Cardiac septum (tissue), 1 donor: ENCODE measurements at places on chromosomes 3 and 15.

DNA sequence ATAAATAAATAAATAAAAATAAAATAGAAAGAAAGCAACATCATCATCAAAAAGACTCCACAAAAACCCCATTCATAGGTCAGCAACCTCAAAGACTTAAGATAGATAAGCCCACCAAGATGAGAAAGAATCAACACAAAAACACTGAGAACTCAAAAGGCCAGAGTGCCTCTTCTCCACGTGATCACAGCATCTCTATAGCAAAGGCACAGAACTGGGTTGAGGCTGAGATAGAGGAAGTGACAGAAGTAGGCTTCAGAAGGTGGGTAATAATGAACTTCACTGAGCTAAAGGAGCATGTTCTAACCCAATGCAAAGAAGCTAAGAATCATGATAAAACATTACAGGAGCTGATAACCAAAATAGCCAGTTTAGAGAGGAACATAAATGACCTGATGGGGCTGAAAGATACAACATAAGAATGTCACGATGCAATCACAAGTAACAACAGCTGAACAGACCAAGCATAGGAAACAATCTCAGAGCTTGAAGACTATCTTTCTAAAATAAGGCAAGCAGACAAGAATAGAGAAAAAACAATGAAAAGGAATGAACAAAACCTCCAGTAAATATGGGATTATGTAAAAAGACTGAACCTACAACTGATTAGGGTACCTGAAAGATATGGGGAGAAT, 26.4 kb downstream of the GNB5 start:
- no peak for DNase-seq

- no peak for DNase-seq
Observed at GRCh38 chr3:59555593-59556315, 505.9 kb upstream of the CFAP20DC start.

DNA sequence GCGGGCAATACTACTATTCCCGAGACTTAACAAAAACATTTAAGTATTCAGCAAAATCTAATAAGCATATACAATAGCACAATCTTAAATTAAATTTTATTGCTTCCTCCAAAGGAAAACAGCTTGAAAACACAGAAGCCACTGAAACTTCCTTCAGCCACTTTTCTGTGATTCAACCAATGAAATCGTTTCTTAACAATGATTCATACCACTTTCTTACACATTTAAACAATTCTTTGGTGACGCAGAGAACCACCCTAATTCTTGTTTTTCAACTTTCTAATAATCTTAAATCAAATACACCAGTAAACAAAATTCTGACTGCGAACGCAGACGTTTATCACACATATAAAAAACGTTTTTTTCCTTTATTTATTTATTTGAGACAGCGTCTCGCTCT, 4.1 kb downstream of the TJP1 start:
- no peak for DNase-seq

DNA sequence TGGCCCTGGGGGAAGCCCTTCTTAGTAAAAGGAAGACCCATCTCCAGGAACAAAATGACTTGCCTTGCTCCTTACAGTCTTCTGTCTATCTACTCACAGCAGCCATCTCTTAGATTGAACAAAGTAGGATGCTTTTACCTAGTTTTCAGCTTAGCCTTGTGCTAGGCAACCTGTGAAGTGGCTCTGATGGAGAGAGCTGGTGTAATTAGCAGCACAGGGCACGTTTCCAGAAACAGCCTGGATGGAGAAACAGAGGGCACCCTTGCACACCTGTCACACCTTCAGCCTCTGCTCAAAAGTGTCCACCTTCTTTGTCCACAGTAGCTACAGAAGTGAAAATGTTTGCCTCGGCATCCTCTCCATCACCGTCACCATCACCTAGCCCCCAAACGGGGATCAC, 292.9 kb downstream of the RORA start:
- no peak for DNase-seq

DNA sequence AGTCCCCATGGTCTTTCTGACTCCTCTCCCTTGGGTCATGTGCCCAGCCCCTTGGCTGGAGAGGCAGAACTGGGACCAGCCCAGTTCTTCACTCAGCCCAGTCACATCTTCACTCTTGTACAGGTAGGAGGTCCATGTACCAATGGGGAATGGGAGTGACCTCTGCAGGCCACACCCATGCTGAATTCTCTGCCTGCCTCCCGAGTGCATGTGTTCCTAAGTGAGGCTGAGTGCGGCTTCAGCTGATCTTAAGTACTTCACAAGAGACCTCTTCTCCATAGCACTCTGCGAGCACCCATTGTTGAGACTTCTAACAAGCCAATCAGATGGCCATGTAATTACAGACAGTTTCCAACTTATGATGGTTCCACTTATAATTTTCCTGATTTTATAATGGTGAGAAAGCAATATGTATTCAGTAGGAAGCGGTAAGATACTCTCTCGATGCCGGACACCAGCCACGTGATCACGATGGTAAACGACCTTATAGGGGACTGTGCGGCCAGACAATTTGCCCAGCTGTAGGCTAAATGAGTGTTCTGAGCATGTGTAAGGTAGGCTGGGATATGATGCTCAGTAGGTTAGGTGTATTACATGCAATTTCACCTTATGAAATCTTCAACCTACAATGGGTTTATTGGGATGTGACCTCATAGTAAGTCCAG, 112.1 kb downstream of the KLF13 start:
- no peak for DNase-seq

- peak; percentile 64 for DNase-seq
Observed at GRCh38 chr3:14520967-14521366, 19.2 kb downstream of the GRIP2 start.

DNA sequence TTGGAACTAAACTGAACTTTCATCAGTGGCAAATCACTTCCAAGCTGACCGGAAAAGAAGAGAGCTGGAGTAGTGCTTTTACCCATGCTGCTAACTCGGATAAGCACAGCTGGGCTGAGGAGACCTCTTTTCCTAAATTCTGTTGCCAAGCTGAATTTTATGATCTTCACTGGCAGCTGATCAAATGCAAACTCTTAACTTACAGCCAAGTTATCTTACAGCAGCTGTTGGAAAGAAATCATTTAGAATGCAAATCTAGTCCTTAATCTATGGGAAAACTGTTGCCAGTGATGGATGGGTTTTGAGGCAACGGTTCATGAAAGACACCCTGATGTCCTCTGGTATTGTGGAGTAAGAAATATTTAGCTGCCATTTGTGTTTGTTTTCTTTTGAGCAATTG, 216.5 kb downstream of the ZNF385D start:
- no peak for DNase-seq

DNA sequence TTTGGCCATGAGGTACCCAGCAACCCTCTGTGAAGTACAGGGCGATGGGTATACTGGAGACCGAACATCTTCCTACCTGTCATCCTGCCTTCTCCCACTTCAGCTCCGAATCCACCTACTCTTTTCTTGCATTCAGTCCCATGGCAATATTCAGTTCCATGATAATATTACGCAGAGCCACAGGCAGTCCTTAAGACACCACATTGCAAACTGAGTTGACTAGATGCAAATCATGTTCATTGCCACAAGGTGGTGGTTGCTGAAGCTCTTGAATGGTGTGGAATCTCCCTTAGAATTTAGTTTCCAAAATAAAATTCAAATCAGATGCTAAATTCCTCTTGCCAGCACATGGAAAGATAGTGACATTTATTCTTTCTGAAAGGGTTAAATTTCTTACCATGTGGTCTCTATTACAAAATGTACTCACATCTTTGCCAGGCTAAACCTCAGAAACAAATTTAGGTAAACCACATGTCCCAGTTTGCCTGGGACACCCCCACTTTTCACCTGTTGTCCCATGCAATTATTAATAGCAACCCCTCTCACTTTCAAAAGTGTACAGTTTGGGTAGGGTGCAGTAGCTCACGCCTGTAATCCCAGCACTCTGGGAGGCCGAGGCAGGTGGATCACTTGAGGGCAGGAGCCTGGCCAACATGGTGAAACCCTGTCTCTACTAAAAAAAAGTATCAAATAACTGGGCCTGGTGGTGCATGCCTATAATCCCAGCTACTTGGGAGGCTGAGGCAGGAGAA, 1.7 kb upstream of the NME9 start:
- no peak for DNase-seq

- no peak for DNase-seq
Observed at GRCh38 chr3:59609657-59610348, 560.0 kb upstream of the CFAP20DC start.

DNA sequence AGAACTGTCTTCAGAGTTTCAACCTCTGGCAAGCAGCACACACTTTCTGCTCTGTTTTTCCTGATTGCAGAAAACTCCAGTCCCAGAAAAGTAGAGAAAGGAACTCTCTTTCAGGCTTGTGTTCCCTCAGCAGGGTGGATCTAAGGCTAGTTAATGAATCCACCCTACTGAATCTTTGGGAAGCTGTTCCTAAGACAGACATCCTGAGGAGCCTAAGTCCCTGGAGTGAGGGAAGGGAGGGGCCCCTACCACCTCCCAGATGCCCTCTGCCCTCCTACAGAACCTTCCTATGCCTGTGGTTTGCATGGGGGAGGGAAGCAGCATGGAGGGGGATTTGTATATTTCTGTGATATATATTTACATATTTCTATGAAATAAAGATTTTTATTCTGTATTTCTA, 124.4 kb downstream of the ANO10 start:
- DNase-seq: no peak

DNA sequence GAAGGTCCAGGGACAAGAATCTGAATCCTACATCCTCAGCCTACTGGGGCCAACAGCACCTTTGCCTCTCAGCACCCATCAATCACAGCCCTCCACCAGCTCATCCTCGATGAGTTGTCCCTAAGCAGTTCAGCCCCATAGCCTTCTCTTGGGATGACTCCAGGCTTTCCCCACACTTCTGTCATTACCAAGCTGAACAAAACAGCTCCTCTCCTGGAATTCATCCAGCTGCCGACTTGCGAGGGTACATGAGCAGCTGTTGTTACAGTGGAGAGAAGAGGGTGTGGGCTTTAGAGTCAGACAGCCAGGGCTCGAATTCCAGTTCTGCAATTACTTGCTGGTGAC, 69.0 kb upstream of the THBS1 start:
- no peak for DNase-seq

DNA sequence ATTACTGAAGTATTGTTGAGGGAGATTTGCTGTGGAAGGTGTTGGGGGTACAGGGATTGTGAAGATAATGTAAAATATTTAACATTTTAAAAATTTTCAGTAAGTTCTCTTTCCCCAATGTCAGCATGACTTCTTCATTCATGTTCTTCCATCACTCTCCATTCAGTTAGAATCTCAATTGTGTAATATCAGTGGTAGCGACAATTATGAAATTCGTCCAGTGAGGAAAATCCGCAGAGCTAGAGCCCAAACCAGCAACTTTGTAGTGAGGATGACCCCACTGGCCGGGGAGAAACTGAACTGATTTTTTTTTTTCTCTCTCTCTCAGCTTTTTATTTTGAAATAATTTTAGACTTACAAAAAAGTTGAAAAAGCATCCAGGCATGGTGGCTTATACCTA, 171.7 kb downstream of the PGPEP1L start:
- no peak for DNase-seq

DNA sequence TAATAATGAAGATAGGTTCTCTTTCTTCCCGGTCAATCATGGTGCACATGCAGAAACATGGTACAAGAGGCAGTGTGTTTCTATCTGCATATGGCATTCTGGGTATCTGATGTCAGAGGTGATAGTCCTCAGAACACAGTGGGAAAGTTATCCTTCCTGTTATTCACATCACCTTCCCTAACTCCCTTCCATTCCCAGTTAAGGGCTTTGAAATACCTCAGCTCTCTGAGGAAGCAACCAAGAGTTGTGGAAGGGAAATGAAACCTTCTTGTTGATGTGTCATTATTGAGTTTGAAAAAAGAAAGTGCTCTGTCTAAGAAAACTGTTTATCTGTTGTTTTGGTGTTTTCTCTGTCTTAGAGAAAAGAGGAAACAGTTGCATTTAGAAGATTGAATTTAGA, 21.9 kb upstream of the P2RY13 start:
- no peak for DNase-seq

- DNase-seq: no peak
Observed at GRCh38 chr3:140715035-140715434, 37.2 kb downstream of the TRIM42 start.

- no peak for DNase-seq
Observed at GRCh38 chr3:71415681-71416122, 167.8 kb downstream of the FOXP1 start.
